ENCODE measurements at places on chromosomes 6 and 20. TPM values are rescaled to one million over a fixed set of nuclear protein-coding genes. Genes with fewer than 3 reads are reported as not detected.

Gene GPR6
- not detected for total RNA-seq

Gene GSTA3
- total RNA-seq, result 5.8 TPM

Gene STMND1
- total RNA-seq, result 11.0 TPM

Gene LAMA5
- total RNA-seq, result 209 TPM

Gene HTR1E
- total RNA-seq, result not detected

Gene DLL1
- total RNA-seq, result 16.9 TPM

Gene LCA5
- 7.7 TPM for total RNA-seq

Gene SASH1
- total RNA-seq, result 114 TPM

DNA sequence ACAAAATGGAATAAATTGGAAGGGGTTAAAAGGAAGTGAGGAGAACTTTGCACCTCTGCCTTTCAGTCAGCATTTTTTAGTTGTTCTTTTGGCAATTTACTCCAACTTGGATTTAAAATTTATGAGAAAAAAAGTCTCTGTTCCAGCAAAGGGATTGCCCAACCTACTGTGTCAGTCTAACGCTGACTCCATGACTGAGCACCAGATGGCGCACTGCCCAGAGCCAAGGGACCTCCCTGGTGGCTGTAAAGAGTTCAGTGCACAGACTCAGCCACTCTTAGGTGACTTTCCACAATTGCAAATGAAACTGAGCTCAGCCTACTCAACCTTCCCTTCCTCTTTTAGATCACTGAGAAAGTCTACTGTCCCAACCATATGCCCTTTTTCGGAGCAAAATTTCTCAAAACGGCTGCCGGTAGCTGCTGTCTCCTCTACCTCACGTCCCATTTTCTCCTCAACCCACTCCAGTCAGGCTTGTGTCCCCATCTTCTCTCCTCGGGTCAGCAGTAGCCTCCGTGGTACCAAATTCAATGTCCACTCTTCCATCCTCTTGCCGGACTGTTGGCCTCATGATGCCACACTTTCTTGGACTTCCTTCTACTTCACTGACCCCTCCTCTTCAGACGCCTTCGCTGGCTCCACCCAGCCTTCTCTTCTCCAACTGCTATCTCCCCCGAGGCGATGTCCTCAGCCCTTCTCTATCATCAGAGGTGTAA, 38.7 kb downstream of the GSTA2 start:
- peak; percentile 80 for DNase-seq

- no peak for DNase-seq
Observed at GRCh38 chr6:43990275-43990626, 137.0 kb downstream of the MRPL14 start.

DNA sequence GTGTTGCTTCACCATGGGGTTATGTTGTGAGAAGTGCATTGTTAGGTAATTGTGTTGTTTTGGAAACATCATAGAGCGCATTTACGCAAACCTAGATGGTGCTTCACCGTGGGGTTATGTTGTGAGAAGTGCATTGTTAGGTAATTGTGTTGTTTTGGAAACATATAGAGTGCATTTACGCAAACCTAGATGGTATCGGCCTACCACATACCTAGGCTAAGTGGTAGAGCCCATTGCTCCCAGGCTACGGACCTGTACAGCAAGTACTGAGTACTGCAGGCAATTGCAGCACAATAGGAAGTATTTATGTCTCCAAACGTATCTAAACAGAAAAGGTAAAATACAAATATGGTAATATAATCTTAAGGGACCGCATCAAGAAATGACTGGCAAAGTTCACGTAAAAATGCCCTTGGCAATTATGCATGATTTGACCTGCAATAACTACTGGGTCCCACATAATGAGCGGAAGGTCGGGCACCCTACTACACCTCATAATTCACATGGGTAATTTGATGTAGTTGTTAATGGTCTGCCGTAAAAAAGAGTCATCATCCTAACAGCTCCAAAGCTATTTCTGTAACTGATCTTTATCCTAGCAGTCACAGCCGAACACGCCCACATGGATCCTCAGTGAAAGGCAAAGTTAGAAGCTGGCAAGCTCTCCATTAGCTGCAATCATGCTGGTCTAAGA, 76.0 kb downstream of the RSPH3 start:
- no peak for DNase-seq

- peak; percentile 69 for DNase-seq
Observed at GRCh38 chr20:56778765-56779195, 149.7 kb downstream of the TFAP2C start.

- no peak for DNase-seq
Observed at GRCh38 chr20:36098364-36098763, 56.2 kb upstream of the EPB41L1 start.

GRCh38 chr20:5643936-5644335, 106.3 kb upstream of the SHLD1 start:
- DNase-seq, result no peak

DNA sequence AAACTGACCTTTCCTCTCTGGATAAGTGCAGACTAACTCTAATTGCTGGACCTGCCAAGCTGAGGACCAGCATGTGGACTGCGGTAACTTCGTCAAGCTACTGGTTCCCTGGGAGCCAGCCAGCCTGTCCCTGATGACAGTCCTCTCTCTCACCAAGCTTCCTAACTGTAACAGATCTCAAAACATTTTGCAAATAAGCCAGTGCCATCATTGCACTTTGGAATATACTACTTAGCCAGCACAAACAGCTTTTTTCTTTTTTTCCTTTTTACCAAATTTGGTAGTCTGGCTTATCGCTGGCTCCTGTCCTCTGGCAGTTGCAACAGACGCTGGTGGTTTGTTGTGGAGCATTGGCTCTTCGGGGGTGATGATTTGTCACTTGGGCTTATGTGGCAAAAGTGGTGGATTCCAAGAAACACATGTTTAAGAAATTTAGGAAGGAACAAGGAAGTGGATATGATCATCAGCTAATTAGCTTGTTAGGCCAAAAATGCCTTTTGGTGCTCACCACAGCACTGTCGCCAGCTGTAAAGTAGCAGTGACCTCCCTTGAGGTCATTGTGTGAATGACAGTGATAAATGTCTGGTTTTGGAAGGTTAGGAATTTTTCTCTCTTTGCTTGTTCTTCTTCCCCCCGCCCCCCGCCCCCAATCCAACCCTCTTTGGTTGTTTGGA, 171.7 kb downstream of the CLIC5 start:
- DNase-seq, result no peak

DNA sequence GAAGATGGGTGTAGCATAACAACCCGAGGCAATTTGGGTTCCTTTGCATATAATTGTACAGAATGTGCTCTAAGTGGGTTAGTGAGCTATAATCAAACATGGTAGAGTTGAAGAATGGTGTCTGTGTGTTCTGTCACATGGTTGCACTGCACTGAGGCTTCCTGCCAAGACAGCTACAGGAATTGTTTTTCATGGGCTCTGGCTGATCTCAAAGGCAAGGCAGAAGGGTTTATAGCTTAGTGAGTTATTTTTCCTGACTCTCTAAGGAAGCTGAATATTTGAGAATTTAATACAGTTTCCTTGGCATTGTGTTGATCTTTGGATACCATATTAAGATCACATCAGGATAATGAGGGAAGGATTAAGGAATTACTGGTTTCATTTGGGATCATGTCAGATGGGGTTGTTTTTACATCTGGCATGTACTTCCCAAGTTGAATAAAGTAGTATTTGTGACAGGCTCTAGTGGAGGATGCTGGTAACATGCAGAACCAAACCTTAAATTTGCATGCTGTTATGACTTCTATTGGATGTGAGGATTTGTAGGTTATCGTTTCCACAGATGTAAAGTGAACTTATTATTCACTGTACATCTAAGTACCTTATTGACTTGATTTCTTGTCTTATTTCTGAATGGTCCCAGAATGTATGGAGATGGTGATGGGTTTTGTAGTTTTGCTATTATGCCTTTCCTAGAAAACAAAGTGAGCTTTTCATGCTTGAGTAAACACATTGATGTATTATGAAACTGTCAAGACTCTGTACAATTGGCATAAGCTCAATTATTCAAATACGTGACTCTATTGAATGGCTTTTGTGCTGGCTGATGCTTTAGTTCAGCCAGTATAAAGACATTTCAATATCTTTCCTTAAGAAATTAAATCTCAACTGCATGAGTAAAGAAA, 43.3 kb downstream of the LRRC1 start:
- peak; percentile 44 for DNase-seq

- DNase-seq, result no peak
Observed at GRCh38 chr6:147389463-147389862, 119.0 kb upstream of the SAMD5 start.

DNA sequence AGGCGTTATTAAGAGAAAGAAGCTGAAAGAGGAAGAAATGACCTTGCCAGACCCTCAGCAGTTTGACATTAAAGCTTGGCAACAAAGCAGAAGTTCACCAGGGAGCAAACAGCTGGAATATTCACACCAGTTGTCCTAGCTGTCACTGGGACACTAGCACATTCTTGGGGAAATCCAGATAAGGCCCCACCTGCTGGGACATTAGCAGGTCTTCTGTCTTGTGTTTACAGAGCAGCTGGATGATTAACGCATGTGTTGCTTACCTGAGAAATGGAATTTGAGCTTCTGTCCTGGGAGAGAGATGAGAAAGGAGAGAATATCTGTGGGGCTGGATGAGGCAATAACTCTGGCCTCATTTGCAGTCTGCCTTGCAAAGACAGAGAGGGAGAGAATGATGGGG, 137.6 kb upstream of the RIN2 start:
- DNase-seq, result peak; percentile 49
